ENCODE measurements at places on chromosomes 1 and 21.

DNA sequence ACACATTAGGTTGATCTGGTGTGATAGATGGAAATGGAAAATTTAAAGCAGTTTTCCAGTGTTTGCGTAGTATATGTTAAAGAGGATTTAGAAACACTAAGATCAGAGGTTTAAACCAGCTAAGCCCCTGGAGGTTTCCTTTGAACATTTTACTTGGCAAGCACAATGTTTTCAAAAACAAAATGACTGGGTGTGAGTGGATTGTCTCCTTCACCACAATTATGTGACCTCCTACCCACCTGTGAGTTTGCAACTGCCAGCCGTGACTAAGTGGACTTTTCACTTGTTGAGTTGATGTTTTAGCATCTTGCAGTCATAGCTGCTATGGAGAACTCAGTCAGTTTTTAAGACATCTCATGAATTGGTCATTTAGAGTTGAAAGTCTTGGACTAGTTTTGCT, 4.7 kb downstream of the CCDC190 start:
- no peak for DNase-seq

- no peak for DNase-seq
Measured at GRCh38 chr1:208303743-208304712, 59.8 kb upstream of the PLXNA2 start.

GRCh38 chr1:26158271-26158907, 490 bp upstream of the FAM110D start:
- no peak for DNase-seq

- DNase-seq = no peak
Measured at GRCh38 chr21:39648879-39649278, 36.1 kb downstream of the B3GALT5 start.

DNA sequence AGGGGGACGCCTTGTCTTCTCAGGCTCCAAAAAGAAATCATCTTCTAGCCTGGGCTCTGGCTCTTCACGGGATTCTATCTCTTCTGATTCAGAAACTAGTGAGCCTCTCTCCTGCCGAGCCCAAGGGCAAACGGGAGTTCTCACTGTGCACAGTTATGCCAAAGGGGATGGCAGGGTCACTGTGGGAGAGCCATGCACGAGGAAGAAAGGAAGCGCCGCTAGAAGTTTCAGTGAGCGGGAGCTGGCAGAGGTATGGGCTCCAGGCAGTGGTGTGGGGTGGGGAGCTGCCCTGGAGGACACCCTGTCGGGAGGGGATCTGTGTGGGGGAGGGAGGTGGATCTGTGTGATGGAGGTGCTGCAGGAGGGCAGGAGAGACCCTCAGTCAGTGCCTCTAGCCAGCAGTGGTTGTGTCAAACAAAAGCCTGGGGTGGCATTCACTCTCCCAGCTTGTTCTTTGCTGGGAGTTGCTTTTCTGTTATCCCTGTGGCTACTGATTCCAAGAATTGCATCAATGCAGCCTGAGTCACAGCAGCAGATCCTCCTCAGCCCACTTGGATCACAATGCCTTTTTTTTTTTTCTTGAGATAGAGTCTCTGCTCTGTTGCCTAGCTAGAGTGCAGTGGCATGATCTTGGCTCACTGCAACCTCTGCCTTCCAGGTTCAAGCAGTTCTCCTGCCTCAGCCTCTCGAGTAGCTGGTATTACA, 21.8 kb downstream of the KDM4A start:
- no peak for DNase-seq

DNA sequence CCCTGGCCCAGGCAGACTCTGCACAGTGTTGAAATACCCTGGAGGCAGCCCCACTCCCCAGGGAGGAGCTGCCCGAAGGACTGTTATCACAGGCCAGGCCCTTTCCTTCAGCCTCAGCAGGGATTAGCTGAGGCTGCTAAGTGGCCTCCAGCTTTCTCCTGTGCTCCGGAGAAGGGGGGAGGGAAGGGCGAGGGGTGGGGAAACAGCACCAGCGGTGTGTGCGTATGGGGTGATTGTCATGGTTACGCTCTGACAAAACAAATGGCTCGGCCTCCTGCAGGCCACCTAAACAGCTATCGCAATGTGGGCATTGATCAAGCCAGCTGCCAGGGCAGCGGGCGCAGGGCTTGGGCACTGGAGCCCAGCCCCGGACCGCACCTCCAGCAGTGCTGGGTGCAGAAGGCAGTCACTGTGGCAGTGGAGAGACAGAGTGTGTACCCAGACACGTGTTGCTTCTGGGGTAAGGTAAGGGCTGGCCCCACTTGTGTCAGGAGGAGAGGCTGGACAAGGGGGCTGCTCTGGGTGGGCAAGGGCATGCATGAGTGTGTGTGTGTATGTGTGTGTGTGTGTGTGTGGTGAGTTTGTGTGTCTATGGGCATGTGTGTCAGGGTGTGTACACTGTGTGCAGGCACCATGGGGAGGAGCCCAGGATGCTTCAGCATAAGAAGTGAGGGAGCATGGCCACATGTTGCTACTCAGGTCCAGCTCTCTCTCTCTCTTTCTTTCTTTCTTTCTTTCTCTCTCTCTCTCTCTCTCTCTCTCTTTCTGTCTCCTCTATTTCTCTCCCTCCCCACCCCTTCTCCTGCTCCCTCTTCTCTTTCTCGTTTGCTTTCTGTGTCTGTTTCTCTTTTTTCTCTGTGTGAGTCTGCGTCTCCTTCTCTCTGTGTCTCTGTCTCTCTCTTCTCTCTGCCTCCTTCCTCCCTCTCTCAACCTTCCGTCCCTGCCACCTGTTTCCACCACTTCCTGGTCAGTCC, at the start of gene VWA5B1:
TSS of gene VWA5B1 (plus strand) at position 252 of the 974 bp plus-strand sequence. CDS start 19,727 bp downstream, outside the sequence.
- no peak for DNase-seq

- no peak for DNase-seq
Measured at GRCh38 chr1:63618011-63618410, 24.8 kb downstream of the PGM1 start.

DNA sequence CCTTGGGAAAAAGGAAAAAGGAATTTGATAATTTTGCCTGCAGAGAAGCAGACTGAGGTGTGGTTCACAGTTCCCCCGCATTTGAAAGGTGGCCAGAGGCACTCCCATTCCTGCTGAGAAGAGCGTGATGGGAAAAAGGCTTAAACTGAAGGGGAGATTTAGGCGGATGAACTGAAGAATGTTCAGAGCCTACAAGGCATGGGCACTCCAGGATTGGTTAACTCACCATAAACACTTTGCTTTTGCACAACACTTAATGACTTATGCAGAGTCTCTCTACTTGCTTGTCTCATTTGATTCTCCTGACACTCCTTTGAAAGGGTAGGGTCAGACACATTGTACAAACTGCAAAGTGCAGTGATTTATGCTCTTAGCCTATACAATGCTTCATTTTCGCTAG, 119.6 kb upstream of the RUNX1 start:
- no peak for DNase-seq

DNA sequence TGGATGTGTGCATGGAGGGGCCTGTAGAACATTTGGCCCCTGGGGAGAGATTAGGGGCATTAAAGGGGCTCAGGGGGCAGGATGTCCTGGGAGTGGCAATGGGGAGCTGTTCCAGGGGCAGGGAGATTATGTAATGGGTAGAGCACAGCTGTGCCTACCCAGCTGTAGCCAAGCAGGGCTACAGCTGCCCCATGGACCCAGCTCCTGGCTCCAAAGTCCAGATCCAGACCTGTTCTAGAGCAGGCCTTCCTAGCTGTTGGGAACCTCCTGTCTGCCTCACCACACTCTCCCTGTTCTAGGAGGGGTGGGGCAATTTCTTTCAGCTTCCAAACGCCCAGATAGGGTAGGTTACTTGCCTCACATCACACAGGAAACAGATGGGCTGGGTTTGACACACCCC, 5.6 kb downstream of the RPS6KA1 start:
- DNase-seq = no peak

- no peak for DNase-seq
Measured at GRCh38 chr21:44759628-44760285, 41.9 kb downstream of the UBE2G2 start.

DNA sequence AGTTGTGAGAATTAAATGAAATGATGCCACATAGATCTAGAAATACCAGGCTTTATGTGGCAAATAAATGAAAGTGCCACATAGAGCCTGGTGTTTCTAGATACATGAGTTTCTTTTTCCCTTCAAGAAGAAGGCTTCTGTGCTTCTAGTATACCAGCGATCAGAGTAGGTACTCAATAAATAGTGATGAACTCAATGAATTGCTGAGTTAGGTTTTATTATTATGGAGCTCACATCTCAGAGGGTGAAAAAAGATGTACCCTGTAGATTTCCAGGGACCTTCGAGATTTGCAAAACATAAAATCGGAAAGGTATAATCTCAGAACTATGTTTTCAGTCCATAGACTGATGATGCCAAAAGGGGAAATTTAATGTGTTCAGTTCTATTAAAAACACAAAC, 2.3 kb upstream of the CLSTN1 start:
- DNase-seq = no peak

DNA sequence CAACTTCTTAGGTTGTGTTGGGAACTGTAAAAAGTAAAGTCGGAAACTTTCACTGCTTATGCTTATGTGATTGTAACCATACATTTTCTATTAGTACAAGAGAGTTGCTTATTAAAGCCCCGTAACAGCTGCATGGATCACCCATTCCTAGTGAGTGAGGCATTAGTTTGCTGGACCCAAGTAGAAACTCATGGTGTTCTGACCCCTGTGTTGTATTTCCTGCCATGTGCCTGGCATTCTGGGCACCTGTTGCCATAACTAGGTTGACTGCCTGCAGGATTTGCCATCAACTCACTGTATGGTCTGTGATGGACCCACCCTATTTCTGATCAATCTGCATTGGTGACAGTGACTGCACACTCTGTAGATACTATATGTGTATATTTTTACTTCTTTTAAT, 173.0 kb downstream of the PGBD5 start:
- no peak for DNase-seq

- no peak for DNase-seq
Measured at GRCh38 chr1:151311011-151311410, 16.2 kb downstream of the PI4KB start.

DNA sequence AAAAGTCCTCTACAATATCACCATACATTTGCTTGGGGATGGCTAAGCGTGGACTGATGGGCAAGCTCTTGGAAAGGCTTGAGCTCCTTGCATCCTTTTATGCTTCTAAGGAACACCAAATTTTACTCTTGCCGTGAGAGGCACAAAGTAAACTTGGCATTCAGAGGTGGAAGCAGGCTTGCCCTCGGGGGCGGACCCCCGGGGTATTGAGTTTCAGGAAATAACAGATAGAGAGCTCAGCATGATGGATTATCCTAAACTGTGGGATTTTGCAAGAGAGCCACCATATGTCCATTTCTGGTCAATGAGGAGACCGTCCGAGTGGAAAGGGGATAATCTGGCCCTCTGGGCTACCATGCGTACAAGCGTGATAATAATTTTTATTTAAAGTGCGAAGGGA, 14.0 kb downstream of the IFI16 start:
- no peak for DNase-seq

GRCh38 chr1:14615549-14616218, 17.2 kb downstream of the KAZN start:
- DNase-seq = no peak
